CD4-positive, alpha-beta T cell treated with Interleukin-12 subunit alpha and Interleukin-12 subunit beta, for 1 hour (primary cell): ENCODE measurements at places on chromosomes 6 and 20.

GRCh38 chr6:90268178-90268577, 28.5 kb downstream of the BACH2 start:
- no peak for DNase-seq

DNA sequence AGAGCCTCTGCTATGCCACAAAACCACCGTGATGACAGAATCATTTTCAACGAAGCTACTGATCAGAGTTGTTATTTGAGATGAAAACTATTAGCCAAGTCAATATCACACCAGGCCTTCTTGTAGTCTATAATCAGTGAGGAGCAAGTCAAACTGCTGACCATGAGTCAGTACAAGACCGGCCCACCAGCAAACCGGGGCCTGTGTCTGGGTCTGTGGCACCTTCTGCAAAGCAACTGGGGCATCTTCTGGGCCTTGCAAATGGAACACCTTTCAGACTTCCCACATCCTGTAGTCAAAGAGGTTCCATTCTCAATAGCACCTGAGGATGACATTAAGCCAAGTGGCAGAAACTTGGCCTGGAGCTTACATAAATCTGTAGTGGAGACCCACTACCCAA, 38.5 kb downstream of the CPXM1 start:
- no peak for DNase-seq

DNA sequence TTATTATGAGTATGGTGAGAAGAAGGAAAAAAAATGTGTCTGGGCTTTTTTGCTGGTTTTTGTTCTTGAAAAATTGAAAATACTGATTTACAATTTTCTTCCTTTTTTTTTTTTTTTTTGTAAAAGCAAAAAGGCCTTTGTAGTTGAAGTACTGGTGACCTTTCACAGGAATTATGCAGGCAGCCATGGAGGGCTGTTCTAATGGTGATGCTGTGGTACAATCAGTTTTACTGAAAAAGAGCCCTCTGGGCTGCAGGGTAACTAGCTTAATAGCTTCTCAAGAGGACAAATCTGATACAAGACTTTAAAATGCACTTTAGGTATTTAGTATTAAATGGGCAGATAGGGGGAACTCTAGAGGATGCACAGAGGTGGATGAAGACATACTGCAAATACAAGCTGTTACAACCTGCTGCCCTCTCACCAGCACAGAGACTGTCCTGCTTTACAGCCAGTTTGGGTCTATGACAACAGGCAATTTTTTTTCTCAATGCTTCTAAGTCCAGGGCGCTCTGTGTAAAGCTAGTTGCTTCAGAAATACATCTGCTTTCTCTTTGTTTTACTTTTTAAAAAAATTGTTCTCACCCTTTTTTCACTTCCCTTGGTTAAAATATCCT, 61.6 kb upstream of the HS3ST5 start:
- DNase-seq = no peak

DNA sequence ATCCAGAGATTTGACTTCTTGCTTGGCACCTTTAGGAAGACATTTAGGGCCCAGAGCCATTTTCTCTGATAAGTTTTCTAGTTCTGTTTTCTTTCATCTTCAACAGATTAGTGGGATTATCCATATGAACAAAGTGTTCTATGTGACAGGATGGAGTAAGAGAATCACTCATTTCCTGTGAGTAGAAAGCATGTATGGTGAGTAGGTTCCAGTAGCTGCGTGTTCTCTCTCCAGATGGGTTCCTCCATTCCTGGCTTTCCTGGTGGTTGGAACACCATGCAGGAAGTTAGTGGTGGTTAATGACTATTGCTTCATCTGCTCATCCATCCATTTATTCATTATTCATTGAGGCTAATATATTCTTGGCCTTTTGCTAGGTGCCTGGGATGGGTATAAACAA, 54.0 kb downstream of the EFCAB8 start:
- DNase-seq = no peak

DNA sequence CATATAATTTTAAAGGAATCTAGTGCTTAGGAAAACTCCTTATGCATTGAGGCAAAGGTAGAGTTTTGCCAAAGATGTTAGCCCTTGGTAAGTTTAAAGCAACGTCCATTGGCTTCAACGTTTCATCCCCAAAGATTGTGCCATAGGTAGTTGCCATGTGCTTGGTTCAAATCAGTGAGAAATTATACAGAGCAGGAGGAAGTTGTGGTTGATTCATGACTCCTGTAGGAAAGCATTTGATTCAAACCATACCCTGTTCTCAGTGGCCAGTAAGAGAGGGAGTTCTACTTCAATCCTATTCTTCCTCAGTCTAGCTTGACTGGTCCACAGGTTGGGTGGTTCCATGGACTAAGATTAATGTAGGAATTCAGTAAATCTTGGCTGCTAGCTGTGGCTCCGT, 535.6 kb downstream of the QKI start:
- DNase-seq = no peak

DNA sequence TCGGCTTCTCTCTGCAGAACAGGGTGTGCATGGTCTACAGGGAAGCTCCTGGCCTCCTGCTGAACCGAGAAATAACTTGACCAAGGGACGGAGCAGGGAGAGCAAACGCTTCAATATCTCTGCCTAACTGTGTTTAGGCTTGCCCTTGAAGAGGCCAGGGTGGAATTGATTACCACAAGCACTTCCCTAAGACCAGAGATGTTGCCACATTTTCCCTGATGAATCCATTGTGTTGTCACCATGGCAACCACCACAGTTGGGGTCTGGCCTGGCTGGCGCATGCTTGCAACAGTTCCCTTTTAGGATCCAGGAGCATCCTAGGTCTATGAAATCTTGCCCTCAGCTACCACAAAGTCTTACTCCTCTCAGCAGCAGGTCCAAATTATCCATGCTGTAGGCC, 213.5 kb upstream of the SULF2 start:
- DNase-seq = no peak

DNA sequence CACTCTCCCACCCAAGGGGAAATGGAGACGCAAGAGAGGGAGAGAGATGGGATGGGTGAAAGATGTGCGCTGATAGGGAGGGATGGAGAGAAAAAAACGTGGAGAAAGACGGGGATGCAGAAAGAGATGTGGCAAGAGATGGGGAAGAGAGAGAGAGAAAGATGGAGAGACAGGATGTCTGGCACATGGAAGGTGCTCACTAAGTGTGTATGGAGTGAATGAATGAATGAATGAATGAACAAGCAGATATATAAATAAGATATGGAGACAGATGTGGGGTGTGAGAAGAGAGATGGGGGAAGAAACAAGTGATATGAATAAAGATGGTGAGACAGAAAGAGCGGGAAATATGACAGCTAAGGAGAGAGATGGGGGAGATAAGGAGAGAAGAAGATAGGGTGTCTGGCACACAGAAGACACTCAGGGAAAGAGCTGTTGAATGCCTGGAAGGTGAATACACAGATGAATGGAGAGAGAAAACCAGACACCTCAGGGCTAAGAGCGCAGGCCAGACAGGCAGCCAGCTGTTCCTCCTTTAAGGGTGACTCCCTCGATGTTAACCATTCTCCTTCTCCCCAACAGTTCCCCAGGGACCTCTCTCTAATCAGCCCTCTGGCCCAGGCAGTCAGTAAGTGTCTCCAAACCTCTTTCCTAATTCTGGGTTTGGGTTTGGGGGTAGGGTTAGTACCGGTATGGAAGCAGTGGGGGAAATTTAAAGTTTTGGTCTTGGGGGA, 754 bp downstream of the TNF start:
- no peak for DNase-seq
